NCI-H2107 (cell line): ENCODE measurements at places on chromosomes 3 and 15.

DNA sequence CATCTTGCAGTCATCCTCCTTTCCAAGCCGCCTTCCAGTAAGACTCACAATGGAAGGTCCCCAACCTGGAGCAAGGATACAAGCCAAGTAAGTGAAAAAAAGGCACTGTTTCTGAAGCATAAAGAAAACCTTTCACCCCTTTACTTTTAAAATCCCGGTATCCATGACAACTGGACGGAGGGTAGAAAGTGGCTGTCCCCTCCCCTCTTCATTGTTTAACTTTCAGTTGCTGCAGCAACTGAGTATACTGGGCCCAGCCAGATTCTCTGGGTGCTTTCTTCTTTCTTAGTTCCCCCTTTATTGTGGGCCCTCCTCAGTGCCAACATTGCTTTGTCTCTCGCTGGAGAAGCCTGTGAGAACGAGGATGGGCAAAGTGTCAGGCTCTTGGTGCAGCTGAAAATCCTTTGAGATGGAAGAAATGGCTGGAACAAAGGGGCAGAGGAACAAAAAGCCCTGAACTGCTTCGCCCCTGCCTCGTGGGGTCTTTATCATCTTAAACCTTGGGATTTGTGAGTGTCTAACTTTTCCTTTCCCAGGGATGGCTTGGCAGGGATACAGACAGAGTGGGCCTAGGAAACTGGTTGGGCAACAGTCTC is 224.0 kb upstream of the RGMA start:
- no peak for DNase-seq

GRCh38 chr3:27428446-27428845 is 55.7 kb downstream of the SLC4A7 start:
- DNase-seq, result no peak

DNA sequence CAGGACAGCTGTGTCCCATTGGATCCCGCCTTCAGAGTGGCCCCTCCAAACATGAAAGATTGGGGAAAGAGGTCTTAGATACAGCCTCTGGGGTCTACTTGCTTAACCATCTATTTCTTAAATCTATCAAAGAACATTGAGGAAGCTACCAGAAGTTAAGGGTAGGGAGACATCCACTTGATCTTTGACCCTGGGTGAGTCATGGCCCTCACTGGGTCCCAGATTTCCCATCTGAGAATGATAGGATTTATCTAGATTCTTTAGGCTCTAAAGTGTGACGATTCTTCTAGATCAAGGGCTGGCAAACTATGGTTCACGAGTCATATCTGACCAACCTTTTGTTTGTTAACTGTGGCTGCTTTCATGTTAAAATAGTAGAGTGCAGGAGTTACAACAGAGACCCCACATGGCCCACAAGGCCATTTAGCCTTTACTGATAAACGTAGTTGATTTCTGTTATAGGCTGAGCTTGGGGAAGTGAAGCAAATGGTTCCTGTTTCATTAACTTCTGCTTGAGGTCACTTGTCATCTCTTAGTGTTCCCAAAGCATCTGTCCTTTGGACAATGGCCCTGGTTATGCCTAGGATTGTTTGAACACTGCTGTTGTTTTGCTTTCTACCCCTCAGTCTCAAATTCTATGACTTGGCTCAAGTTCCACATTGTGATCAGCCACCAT is 8.0 kb downstream of the MUC13 start:
- no peak for DNase-seq

- DNase-seq, result no peak
These were observed 276.1 kb upstream of the GOLIM4 start for GRCh38 chr3:168371846-168372245.

DNA sequence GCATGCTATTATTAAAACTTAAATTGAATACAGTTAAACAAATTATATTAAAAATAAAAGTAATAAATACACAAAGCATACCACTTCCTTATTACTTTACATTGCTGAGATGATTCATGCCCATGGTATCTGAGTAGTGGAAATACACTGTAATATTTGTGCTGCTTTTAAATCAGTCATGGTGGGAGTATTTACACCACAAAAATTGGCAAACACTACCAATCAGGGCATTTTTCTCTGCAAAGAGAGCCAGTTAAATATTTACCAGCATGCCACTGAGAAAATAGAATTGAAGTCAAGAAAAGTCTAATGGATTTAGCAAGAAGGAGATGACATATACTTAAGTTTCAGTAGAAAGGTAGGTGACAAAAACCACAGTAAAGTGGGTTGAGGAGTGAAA is 19.6 kb downstream of the PPARG start:
- DNase-seq, result no peak

DNA sequence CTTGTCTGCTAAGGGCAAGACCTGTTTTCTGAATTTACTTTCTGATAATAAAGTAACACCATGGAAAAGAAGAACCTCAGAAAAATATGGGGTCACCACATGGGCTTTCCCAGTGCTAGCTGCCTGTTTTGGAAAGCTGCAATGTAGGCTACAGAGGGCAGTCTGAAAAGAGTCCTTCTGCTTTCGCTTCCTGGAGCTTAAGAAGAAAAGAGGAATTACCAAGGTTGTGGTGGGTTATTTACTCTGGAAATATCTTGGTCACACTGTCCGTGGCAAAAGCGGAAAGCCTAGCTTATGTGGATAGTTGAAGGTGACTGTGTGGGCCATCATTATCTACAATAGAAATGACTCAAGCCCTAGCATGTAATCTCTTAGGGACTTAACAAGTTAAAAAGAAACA is 31.7 kb upstream of the IP6K2 start:
- DNase-seq, result no peak

DNA sequence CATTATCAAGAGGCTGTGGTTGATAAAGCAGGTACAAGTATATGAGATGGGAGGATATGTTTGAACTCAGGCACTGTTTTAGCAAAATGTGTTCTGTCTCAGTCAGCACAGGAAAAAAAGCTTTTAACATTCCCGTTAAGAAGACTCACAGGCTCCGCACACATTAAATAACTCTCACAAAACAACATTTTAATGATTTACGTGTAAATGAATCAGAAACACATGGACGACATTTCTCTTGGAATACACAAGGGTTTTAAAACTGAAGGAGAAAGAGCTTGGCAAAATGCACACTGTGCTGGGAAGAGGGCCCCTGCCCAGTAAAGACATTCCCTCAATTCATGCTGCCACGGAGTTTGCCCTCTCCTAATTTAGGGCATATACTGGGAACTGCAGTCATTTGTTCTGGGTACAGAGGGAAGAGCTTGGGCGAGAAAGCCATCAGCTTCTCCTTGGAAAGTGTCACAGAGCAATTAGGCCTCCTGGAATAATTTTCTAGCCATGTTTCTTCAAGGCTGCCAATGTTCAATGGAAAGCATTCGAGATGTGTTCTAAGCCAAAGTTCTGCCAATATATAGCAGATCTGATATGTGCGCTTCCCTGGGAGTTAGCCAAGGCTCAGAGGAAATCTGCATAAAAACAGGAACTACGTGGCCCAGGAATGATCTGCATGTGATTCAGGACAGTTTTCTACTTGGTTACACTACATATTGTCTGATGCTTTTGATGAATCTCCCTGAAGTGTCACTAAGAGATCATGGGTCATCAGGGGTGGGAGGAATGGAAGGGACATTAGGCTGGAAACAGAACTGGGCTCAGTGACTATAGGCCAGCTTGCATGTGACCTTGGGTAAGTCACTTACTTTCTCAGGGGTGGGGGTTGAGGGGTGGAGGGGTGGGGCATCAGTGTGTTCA is 2.2 kb upstream of the MASP1 start:
- DNase-seq, result no peak

DNA sequence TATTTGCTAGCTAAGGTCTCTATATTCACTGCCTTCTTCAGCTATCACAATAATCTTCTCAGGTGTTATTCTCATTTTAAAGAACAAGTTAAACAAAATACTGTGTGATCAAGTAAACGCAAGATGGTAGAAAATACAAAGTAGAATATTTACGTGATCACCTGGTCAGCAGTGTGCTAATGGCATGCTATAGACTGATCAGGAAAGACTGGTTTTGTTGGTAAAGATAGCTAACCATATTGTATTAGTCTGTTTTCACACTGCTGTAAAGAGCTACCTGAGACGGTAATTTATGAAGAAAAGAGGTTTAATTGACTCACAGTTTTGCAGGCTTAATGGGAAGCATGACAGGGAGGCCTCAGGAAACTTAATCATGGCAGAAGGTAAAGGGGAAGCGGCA is 50.4 kb downstream of the ZBTB38 start:
- DNase-seq, result no peak

DNA sequence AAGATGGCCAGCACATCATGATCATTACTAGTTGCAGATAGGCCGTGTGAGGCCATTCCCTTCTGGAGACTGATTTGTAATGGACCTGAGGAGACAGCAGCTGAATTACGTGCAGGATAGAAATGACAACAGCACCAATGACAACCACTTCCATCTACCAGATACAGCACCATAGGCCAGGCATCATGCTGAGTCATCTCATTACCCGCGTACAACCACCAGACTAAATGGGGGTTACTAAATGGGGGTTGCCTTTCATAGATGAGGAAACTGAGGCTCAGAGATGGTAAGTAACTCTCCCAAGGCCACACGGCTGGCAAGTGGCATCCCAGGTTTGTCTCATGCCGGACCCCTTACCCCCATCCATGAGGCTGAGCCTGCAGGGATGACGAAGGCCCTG is 32.8 kb upstream of the FAM107A start:
- no peak for DNase-seq

DNA sequence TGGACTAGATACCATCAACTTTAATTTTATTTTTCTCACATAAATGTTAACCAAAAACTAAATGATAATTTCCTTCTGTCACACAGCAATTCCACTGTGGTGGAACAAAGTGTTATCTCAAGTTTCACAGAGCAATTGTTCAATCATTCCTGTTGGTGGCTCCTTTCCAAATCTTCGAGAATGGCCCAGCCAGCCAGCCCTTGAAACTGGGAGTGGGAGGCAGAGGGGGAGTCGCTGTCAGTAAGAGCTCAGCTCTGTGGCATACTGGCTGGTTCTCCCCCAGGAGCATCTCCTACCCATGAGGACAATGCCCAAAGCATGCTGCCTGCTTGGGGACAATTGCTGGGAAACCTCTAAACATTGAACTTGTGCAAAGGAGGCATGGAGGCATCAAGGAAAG is 47.7 kb downstream of the MECOM start:
- peak; percentile 78 for DNase-seq

GRCh38 chr15:101207867-101208288 is 44.0 kb downstream of the CHSY1 start:
- DNase-seq, result no peak

GRCh38 chr3:78993375-78993774 is 774.4 kb downstream of the ROBO1 start:
- no peak for DNase-seq

DNA sequence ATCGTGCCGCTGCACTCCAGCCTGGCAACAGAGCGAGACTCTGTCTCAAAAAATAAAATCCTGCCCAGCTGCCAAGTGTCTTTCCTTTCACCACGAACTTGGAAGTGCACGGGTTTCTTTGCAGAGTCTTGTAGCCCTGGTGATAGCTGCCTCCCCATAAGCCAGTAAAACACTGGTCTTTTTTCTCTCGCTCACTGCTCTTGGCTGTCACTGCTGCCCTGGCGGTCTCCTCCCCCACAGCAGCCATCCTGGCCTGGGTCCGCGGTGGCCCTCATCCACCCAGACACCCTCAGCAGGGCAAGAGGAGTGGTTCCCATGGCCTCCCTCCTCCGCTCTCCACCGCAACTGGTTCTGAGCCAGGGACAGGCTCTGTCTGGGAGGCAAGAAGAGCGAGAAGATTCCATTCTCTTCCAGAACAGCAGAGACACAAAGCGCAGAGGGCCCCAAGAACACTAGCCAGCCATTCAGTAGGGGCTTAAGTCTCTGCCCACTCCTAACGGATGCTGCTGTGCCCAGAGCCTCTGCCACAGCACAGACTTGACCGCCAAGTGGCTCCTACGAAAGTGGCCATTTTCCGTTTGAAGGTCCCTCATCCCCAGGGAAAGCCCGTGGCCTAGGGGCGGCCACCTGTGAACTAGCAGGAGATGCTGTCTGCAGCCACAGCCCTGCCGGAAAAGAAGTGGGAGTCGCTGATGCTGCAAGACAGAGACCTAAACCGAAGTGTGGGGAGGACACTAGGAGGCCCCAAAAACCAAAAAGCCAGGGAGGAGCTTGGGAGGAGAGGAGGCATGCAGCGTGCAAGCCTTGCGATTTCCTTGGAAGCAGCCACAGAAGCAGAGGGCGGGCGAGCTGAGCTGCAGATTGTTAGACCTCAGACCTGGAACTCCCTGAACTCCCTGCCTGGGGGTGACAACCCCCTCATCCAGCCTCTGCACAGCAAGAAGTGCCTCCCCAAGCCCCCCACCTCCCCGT is 44.1 kb downstream of the KLHL25 start:
- DNase-seq, result no peak

DNA sequence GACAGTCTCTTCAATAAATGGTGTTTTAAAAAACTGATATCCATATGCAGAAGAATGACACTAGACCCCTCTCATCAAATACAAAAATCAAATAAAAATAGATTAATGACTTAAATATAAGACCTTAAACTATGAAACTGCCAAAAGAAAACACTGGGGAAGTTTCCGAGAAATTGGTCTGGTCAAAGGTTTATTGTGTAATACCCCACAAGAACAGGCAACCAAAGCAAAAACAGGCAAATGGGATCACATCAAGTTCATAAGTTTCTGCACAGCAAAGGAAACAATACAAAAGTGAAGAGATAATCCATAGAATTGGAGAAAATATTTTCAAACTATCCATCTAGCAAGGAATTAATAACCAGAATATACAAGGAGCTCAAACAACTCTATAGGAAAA is 126.2 kb downstream of the GOLIM4 start:
- DNase-seq, result no peak

- no peak for DNase-seq
These were observed 42.9 kb upstream of the ARPP21 start for GRCh38 chr3:35596335-35596995.

DNA sequence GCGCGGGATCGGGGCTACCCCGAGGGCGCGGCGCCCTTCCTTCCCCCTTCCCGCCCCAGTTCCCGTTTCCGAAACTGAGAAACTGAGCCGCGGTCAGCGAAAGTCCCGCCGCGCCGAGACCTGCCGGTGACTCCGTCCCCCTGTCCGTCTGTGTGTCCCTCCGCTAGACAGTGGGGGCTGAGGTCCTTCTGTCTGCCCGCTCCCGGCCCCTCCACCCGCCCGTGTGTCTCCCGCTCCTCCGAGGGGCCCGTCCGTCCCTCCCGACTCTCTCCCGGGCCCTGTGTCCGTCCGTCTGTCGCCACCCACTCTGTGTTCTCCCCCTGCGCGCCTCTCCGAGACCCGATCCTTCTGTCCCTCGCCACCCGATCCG is 426 bp downstream of the PRKCD start:
- DNase-seq, result no peak
